CD4-positive, alpha-beta T cell treated with Interleukin-15 for 4 hours (primary cell): ENCODE measurements at places on chromosomes 7 and 10.

DNA sequence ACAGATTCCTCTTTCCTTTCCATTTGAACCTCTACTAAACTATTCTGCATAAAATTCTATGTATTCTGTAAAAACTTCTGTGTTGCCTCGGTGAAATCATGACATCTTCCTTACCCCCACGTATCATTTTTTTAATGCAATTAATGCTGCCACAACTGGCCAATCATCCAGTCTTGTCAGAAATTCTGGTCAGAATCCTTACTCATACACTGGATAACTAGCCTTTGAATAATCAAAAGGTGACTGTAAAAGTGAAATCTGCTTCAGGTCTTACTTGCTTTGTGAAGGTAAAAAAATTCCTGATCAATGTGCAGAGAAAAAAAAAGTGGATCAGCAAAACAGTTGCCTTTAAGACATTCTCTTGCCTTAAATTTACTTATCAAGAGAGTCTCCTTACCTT, 89.1 kb upstream of the LRRTM3 start:
- DNase-seq = no peak

DNA sequence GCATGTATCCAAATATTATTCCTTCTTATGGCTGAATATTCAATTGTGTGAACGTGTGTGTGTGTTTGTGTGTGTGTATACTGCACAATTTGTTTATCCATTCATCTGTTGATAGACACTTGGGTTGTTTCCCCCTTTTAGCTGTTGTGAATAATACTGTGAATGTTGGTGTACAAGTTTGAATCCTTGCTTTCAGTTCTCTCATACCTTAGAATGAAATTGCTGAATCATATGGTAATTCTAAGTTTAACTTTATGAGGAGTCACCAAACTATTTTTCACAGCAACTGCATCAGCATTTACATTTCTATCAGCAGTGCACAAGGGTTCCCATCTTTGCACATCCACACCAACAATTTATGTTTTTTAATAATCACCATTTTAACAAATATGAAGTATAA, 86.9 kb upstream of the GATAD1 start:
- no peak for DNase-seq

DNA sequence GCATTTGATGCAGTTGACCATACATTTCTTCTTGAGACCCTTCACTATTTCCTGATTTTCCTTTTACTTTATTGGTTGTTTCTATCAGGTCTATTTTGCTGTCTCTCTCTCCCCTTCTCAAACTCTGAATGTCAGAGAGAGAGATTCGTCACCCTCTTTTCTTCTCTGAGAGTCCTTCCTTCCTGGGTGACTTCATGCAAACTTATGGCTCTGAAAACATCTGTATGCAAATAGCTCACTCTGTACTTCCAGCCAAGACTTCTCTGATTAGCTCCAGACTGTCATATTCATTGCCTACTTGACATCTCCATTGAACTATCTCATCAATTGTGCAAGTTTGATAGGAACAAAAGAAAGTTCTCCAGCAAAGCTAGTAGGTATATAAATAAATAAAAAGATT, 191.7 kb upstream of the KLF6 start:
- DNase-seq = peak; percentile 66

DNA sequence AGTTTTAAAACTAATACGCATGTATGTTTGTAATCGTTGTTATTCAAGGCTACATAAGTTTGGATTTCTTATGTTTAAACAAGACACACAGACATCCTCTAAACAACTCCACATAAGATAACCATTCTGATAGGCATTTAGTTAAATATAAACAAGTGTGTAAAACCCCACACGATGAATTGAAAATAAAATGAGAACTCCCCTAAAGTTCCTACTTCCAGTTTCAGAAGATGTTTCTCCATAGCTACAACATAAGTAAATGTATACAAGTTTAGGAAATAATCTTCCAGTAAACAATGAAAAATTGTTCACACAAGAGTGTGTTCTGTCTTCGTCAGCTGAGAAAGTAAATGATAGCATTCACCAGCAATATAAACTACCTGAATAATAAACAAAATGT, 246.8 kb downstream of the RNLS start:
- no peak for DNase-seq

DNA sequence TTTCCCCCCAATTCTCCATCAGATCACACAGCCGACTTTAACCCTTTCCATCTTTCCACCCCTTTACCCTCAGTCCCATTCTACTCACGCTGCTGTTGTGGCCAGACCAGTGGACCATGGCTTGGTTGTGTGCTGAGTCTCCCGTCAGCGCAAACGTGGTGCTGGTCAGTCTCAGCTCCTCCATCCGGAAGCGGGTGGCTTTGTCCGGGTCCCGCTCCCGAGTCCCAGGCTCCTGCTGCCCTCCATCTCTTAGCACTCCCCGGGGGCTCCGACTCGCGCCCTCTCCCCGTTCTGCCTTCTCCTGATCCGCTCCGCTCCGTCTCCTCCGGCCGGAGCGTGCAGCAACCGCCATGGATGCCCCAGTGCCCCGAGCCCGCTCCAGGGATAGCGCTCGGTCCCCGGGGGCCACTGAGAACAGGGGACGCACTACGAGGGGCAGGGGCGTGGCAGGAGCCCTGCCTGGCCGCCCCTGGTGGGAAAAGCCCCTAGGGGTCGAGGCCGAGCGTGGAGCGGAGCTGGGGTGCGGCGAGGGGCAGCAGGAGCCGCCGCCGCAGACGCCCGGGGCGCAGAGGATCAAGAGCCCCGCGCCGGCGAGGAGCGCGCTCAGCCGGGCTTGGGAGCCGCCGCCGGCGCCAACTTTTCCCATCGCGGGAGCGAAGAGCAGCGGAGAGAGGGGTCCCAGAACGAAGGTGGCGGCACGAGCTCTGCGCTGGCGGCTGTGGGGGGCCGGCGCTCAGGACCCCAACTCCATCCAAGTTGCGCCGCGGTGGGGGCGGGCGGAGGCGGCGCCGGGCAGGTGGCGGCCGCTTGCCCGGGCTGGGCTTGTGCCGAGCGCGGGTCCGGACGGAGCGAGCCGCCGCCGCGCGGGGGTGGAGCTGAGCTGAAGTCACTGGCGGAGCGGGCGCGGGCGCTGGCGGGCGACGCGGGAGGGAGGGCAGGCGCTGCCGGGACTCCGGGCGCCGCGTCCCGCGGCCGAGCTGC, at the start of gene SORCS1:
SORCS1 (minus strand) TSS at position 826 of the 981 bp plus-strand sequence.
- no peak for DNase-seq

GRCh38 chr7:17558135-17558534, 259.7 kb downstream of the AHR start:
- DNase-seq = no peak

GRCh38 chr10:127790066-127790624, 53.2 kb downstream of the FOXI2 start:
- no peak for DNase-seq
